Fibroblast of the aortic adventitia (primary cell): ENCODE measurements at places on chromosomes 6 and 20.

- DNase-seq: no peak
Observed at GRCh38 chr20:58384821-58385220, 4.2 kb upstream of the VAPB start.

DNA sequence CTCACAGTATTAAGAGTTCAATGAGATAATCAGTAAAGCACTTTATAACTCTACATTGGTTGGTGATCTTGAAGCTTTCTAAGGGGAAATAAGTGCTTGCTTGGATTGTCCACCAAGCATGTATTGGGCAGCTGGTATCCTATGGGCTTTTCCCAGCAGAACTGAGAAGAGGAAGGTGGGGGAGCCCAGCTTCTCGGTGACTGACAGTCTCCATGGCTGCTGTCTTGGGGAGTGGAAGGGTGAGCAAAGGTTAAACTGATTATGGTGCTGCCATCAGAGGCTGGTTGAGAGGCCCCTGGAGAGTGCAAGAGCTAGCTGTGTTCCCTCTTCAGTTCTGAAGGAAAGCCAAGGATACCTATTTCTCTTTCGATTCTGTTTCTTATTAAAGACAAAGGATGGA is 35.5 kb upstream of the ADTRP start:
- DNase-seq: no peak

GRCh38 chr20:44475372-44475693 is 341 bp upstream of the TTPAL start:
- DNase-seq: no peak

DNA sequence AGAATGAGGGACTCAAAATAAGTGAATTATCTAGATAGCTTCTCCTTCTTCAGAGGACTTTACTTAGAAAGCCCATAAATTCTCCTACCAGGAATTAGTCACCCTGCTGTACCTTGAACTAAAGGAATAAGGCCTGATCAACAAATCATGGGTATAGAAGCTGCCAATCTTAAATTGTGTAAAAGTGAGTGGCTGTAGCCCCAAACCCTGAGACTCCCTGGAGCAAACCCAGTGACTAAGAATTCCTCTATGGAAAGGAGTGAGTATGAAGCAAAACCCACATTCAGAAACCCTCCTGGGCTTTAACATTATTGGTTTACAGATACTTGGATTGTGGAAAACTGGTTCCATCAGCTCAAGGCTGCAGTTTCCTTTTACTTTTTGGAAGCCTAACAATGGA is 285.8 kb upstream of the TBX18 start:
- DNase-seq: no peak

GRCh38 chr6:46729787-46730326 is 5.3 kb downstream of the PLA2G7 start:
- DNase-seq: no peak

- DNase-seq: no peak
Observed at GRCh38 chr6:19557191-19557590, 280.0 kb upstream of the ID4 start.

DNA sequence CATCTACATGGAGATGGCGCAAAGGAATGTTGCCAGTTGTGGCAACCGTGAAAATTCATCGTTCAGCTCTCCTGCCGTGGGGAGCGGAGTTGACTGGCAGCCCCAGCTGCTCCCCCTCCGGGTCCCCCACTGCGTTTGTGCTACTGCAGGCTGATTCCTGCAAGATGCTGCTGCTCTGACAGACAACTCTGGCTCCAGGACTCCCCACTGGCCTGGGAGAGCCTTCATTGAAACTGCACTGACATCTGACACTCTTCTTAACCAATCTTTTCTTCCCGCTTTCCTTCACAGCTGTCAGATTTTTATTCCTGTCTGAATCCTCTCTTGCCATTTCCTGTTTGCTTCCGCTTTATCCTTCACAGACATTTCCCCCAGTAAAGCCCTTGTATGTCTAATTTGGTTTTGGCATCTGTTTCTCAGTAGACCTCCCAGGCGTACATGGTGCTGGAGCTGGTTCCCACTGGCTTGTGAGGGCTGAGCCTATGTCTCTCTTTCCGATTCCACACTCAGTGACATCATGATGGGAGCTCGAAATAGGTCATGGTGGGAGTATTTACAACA is 9.5 kb upstream of the ATRN start:
- DNase-seq: no peak
